ENCODE measurements at places on chromosomes 6 and 20. TPM values are rescaled to one million over a fixed set of nuclear protein-coding genes. Genes with fewer than 3 reads are reported as not detected.
A peak's percentile ranks its signal among the peaks of the same experiment; 100 is the strongest.

- DNase-seq: peak; percentile 83
These were observed 100.6 kb downstream of the KCNB1 start for GRCh38 chr20:49381558-49382493.

DNA sequence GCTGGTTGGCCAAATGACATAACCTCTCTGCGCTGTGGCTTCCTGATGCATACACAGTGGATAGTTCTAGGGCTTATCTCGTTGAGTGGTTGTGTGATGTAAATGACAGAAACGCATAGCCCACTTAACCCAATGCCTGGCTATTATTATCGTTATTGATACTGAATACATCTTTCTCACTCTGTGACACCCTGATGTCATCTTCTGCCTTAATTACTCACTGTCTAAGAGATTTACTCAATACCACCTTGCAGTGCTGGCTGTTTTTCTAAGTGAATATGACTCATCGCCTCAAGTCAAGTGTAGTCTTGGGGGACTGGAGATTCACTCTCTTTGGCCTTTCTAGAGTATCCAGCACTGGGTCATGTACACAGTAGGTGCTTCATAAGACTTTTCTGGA lies 73.6 kb downstream of the NDUFAF5 start:
- DNase-seq: no peak

GRCh38 chr20:44069203-44070011 lies 117.6 kb downstream of the JPH2 start:
- DNase-seq: peak; percentile 52

GRCh38 chr20:32190616-32191415 lies 16.7 kb downstream of the PLAGL2 start:
- DNase-seq: no peak

GRCh38 chr20:58056921-58057686 lies 171.3 kb downstream of the ANKRD60 start:
- no peak for DNase-seq

DNA sequence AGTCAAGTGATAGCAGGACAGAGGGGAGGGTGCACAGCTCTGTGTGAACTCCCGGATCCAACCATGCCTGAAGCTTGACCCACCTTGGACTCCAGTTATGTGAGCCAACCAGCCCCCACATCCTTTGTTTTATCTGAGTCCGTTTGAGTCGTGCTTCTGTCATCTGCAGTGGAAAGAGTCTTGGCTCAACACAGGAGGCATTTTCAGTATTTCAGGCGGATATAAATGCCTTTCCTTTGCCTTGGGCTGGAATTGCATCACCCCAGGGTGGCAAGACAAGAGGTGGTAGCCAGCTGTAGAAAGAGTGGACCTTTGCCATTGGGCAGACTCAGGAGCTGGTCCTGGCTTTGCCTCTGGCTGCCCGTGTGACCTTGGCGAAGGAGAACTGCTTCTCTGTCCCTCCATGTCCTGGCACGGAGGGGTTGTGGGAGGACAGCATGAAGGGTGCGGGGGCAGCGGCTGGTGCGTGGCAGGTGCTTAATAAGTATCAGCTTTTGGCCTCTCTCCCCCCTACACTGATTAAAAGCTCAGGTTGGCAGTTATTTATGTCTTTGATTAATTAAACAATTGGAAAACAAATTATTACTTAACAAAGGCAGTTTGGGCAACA lies 42.6 kb upstream of the APCDD1L start:
- DNase-seq: no peak

- DNase-seq: no peak
These were observed 543.4 kb downstream of the CD83 start for GRCh38 chr6:14660806-14661579.

DNA sequence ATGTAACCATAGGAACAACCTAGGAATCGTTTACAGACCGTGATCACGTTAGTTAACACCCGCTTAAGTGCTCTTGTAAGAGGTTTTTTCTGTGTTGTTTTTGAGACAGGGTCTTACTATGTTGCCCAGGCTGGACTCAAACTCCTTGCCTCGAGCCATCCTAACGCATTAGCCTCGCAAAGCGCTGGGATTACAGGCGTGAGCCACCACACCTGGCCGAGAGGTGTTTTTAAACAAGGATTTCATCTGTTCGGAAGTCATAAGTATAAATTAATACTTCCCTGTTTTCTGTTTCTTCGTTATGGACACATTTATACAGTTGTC lies 727 bp downstream of the MRS2 start:
- DNase-seq: no peak

- no peak for DNase-seq
These were observed 68.1 kb downstream of the SHLD1 start for GRCh38 chr20:5818346-5818681.

DNA sequence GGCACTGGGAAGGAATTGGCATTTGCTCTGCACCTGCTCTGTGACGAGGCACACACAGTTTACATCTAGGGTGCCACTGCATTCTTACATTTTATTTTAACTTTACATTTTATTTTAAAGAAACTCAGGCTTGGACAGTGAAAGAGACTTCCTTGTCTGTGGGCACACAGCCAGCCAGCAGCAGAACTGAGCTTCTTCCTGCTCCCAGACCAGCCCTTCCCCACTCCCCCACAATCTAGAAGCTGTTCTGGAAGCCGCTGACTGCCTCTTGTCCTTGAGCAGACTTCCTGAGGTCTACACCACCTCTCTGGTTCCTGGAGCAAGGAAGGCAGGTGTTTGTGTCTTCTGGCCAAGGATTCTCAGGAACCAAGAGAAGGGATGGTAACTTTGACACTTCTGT lies 27.9 kb upstream of the CD93 start:
- peak; percentile 83 for DNase-seq

GRCh38 chr6:45555981-45556771 lies 178.4 kb upstream of the SUPT3H start:
- DNase-seq: no peak

DNA sequence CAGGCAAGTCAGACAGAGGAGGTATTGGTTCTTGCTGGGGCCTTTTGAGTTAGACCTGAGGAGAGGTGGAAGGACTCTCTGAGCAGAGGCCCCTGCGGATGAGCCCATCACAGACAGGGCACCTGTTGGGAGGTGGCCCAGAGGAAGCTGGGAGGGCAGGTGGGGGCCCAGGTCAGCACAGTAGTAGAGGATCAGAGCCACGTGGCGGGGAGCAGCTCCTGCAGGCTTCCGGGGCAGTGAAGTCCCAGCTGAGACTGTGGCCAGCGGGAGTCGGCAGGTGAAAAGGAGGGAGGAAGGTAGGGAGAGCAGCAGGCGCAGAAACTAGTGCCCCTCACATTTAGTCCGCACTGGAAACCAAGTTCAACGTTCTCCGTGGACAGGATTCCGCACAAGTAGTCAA lies 61.8 kb downstream of the RSPH3 start:
- no peak for DNase-seq

- no peak for DNase-seq
These were observed 82.7 kb downstream of the CTNNBL1 start for GRCh38 chr20:37776526-37776925.

DNA sequence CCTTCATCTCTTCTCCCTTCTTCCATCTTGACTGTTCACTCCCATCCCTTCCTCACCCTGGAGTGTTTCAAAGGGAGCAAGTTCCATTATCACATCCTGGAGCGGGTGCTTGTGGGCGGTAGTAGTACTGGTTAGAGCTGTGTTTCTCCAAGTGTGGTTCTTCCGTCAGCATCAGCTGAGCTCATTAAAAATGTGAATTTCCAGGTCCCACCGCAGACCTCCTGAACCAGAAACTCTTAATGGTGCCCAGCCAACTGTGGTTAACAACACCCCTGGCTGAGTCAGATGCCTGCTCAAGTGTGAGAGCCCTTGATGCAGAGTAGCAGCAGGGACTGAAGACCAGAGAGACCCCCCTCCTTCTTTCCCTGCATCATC lies 24.4 kb downstream of the ANGPT4 start:
- DNase-seq: no peak

DNA sequence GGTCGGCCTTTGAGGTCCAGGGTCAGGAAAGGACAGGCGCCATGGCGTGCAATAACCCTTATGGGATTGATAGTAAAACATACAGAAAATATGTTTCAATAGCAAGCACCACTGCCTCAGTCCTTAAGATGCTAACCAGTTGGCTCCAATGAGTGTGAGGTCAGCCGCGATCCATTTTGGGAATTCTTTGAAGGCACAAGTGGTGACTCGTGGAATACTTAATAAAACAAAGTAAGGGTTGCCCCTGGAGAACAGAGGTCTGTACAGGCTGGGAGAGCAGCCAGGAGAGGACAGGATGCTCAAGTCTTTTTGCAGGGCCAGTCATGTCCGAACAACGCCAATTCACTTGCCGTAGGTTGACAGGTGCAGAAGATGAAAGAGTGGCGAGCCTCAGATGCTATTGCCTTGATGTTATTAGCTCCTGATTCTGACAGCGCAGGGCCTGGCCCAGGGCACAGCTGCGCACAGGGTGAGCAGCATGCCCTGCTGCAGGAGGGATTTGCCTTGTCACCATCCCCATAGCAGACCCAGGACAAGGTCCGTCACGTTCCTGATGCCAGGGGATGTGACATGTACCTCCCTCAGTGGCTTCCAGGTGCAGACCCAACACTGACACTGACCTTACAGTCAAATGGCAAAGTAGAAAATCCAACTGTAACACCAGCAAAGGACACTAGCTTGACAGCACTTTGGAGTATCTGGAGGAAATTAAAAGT lies 21.8 kb downstream of the SYNDIG1 start:
- DNase-seq: no peak

DNA sequence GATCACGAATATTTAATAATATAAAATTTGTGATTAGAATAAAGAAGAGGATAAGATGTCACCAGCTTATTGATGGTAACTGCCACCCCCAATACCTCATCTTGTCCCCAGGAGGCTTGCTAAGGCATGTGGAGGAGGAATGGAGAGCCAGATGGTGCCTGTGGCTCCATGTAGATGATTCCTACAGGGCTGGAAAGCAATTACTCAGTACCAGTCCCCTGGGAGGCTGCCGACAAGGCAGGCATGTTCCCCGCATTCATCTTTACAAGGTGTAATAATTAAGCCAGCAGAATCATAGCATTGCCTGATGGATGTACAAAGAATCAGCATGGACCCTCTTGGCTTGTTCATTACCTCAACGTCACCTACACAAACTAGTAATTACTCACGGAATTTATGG lies 155.3 kb downstream of the PLCB1 start:
- no peak for DNase-seq

DNA sequence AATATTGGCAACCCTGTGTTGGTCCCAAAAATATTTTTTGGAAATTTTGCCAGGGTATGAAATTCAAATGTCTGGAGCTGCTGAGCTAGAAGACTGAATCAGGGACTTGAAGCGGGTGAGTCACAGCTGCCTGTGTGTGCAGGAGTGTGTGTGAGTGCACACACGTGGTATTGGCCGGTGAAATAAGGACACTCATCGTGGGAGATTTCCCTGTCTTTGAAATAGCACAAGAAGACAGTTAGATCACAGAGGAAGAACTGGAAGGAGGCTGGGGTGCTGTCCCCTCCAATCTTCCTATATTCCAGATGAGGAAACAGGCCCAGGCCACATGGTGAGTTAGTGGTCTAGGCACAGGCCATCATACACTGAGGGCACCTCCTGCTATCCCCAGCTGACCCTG lies 123.8 kb upstream of the MLN start:
- no peak for DNase-seq

- no peak for DNase-seq
These were observed 1.2 kb downstream of the REM1 start for GRCh38 chr20:31476294-31476585.

GRCh38 chr20:41927655-41928054 lies 309.5 kb upstream of the CHD6 start:
- no peak for DNase-seq

DNA sequence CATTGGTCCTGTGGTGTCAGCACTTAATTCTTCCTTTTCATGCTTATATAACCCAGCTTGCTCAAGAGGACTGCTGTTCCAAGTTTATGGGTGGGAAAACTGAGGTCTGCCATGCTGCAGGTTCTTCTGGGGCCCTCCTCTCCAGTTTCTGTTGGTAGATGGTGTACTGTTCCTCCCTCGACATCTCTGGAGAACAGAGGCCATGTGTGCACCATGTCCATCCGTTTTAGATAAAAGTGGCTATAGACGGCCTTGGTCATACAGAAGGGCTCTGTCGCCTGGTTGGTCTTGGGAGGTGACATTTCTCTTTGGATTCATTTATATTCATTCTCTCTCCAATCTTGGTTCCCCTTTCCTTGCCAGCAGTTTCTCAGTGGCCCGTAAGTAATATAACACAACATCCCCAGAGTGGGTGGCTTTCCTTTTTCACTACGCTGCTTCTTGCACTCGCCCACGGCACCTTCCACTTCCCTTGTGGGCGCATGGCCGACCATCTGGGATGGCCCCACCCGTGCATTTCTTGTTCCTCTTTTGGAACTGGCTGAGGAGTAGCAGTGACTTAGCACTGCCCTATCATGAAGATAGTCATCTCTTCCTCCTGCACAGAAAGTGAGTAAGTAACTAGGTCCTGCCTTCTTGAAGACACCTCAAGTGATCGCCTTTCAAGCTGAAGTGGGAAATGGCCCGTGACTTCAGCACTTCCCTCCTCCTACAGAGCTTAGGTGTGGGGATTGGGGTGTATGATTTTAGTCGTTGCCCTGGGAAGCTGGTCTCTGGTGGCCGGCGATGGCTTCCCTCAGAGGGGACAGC lies 94.2 kb downstream of the RREB1 start:
- peak; percentile 53 for DNase-seq

DNA sequence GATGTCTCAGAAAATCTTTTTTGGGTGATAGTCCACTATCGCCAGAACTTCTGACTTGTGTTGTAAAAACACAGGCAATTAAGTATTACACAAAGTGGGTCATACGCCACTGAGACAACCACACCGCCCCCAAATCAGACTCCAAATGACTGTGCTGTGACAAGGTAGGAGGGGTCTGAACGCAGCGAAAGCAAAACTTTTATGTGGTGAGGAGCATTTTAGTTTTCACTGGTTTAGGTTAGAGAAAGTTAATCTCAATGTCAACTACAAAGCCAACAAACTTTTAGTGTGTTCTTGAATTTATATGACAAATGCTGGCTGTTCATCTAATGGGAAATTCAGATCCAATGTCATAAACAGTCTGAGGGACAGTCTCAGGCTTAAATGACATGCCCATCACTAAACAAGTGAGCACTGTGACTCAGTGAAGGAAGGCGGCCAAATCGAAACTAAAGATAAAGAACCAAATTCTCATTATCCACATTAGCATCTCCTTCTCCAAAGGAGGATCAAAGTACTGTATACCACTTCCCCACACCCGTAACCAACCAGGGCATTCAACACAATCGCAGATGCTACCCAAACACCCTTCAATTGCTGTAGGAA lies 186.7 kb downstream of the GJA10 start:
- DNase-seq: no peak

GRCh38 chr6:139126255-139126654 lies 8.6 kb upstream of the HECA start:
- DNase-seq: no peak

- no peak for DNase-seq
These were observed 260.2 kb upstream of the IRAK1BP1 start for GRCh38 chr6:78607189-78607588.

Gene BPIFB2
- not detected for total RNA-seq

Gene FERMT1
- total RNA-seq: 2.5 TPM

Gene ADAT2
- total RNA-seq: 1.5 TPM

Gene SEMG1
- not detected for total RNA-seq

Gene OTOR
- not detected for total RNA-seq

Gene MCHR2
- not detected for total RNA-seq

Gene ADGRB3
- total RNA-seq: 1.5 TPM

Gene ZNF512B
- 16.1 TPM for total RNA-seq

Gene OOEP
- total RNA-seq: 0.36 TPM

Gene BCAS4
- 2.4 TPM for total RNA-seq

Gene RCAN2
- 146 TPM for total RNA-seq

Gene VGLL2
- 2.3 TPM for total RNA-seq

Gene RIMS1
- 0.21 TPM for total RNA-seq

Gene ZFP64
- total RNA-seq: 6.0 TPM
